ENCODE measurements at places on chromosomes 3 and 15.

GRCh38 chr15:38038659-38039442 is 104.4 kb downstream of the TMCO5A start:
- DNase-seq, result no peak

GRCh38 chr3:194282436-194283122 is 68.5 kb downstream of the CPN2 start:
- no peak for DNase-seq

DNA sequence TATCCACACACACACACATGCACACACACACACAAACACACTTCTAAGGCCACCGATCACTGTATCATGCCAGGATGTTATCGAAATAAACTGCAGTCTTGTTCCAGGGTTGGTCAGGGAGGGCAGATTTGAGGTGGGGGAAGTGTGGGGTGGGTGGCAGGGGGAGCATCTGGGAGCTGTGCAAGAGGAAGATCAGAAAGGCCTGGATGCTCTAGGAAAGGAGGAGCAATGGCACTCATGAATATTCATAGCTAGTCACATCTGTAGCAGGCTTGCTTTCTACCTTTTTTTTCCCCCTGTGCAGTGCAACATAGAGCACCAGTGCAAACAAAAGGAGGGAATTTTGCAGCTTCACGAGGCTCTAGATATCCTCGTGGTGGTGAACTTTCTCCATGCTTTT is 84.9 kb downstream of the MEIS2 start:
- DNase-seq, result no peak

DNA sequence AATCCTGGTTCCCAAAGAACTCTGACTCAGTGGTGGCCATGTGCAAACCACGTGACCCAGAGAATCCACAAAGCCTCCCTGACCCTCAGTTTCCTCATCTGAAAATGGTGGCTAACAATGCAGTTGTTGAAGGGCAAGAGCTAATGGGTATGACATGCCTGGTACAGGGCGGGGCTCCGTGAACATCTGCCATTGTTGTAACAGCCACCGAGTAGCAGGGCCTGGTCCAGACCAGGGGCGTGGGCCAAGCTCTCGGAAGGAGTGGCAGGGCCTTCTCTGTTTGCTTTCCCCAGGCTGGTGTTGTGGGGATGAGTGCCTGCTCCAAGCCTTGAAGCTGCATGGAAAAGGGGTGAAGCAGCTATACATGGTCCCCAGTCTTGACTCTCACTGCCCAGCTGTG is 13.4 kb downstream of the MAPKAPK3 start:
- no peak for DNase-seq

GRCh38 chr3:41726891-41727290 is 235.0 kb downstream of the ULK4 start:
- DNase-seq, result no peak

Measured in stimulated activated CD4-positive, alpha-beta T cell treated with anti-CD3 and anti-CD28 coated beads, Interleukin-15, amount 100 ng/mL, for 1 hour (primary cell).